Keratinocyte (primary cell): ENCODE measurements at places on chromosomes 4 and X. TPM values are rescaled to one million over a fixed set of nuclear protein-coding genes. Genes with fewer than 3 reads are reported as not detected.

DNA sequence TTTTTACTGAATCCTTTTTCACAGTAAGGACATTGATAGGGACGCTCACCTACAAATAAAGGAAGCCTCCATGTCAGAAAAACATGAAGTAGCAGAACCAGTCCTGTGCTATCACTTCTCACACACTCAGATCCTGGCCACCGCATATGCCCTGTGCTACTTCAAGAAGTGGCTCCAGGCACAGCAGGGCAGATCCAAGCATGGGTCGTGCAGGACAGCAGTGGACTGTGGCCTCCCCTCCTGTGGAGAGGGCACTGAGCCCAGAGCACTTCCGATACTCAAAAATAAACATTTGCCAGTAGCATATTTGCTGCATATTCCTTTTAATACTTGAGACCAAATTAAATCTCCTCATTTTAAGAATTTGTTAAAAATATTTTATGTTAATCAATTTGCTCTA is 167.9 kb downstream of the PRDM5 start:
- no peak for DNase-seq

Gene OGT
- 58.7 to 155 TPM (median 136 TPM) in 3 replicates for polyA plus RNA-seq

DNA sequence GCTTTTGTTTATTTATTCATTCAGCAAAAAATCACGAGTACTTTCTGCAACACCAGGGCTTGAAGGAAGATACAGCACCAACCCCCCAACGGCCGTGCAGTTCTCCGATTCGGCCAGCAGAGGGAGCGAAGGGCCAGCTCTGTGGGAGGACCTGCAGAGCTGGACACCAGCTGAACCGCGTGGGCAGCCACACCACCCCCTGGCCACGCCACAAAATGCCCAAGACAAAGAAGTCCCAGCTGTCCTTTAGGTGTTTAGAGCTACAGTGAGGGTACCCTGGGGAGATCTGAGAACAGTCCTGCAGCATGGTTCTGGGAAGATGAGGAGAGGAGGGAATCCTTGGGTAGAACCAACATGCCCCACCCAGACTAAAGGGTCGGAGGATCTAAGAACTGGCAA is 83.1 kb downstream of the RELL1 start:
- DNase-seq, result peak; percentile 5

- no peak for DNase-seq
These were observed 3.2 kb downstream of the CENPC start for GRCh38 chr4:67542076-67542475.

DNA sequence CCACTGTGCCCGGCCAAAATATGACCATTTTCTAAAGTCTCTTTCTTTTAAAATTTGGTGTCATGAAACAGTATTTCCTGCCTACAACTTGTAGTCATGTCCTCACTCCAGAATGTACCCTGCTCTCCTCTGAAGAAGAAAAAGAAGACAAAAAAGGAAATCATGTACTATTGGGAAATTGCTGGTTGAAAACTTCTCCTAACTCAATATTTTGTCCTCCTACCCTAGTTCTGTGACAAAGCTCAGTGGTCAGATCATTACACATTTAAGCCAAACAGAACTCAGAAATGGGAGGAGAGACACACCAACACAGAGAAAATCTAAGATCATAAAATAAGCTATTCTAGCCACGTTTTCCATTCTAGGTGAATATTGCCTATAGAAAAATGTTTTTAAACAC is 127.7 kb downstream of the IRF2 start:
- DNase-seq, result no peak

- no peak for DNase-seq
These were observed 10.2 kb upstream of the MSANTD1 start for GRCh38 chr4:3238721-3239120.

- no peak for DNase-seq
These were observed 954.9 kb upstream of the FTHL17 start for GRCh38 chrX:32026772-32027171.

Gene ETDB
- polyA plus RNA-seq, result not detected in 3 replicates

Gene CT47B1
- polyA plus RNA-seq, result not detected in 3 replicates

- DNase-seq, result no peak
These were observed 819 bp downstream of the KIAA0232 start for GRCh38 chr4:6783111-6783981.

GRCh38 chrX:31656013-31656412 is 584.2 kb upstream of the FTHL17 start:
- DNase-seq, result no peak

- no peak for DNase-seq
These were observed 283.5 kb downstream of the CAMK2D start for GRCh38 chr4:113478032-113478431.

Gene RAB39B
- 0.05 to 0.07 TPM in 2 of 3 replicates, not detected in the other for polyA plus RNA-seq

DNA sequence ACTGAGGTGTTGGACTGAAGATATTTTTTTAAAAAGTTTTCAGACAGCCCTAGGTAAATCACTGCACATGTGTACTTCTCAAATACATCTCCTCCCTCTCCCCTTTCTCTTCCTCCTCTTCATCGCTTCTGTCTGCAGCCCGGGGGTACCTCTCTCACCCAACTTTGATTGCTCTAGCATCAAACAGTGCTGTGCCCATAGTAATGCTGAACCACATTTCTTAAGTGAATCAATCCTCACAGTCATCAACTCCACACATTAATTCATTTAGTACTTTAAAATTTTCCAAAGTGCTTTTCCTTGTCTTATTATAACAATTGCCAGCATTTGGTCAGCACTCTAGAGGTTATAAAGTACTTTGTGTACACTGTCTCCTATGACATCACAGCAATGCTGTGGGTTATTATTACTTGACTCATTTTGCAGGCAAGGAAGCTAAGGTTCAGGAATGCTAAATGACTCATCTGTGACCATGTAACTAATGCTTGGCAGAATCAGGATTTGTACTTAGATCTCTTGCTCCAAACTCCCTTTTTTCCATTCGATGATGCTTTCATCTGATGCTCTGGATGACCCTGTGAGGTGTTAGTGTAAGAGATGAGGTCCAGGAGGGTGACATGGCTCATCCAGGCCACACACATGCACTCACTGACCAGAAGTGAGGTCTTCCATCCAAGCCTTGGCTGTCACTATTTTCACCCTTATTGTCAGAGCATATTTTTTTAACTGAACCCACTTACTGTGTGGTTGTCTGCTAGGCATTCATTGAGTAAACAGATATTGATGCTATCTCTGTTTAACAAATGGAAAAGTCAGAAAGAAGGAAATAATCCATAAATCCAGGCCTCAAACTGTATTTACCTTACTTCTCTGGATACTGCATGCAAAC is 58.8 kb downstream of the RHOH start:
- peak; percentile 91 for DNase-seq

Gene SLC30A9
- 29.3 to 53.0 TPM (median 41.4 TPM) in 3 replicates for polyA plus RNA-seq

GRCh38 chr4:54784161-54784671 is 126.5 kb downstream of the KIT start:
- DNase-seq, result no peak

Gene SPP1
- 0.84 to 1.4 TPM (median 0.94 TPM) in 3 replicates for polyA plus RNA-seq

DNA sequence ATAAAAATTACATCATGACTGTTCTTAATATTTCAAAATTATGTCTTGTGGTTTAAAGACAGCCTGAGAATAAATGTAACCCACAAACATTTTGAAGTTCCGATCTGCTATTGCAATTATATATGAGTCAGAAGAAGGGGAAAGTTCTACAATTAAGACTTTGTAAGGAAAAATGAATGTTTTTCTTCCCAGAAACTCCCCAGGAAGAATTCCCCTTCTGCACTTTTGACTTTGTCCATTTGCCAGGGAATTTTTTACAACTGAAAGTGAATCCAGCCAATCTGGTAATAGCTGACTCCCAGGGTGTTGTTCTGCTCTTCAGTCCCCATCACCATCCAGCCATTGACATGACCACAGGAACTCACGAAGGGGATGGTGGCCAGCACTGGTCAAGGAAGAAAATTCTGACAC is 61.6 kb upstream of the NOCT start:
- DNase-seq, result no peak

GRCh38 chr4:88870428-88870827 is 172.8 kb upstream of the NAP1L5 start:
- DNase-seq, result no peak

- no peak for DNase-seq
These were observed 20.5 kb downstream of the RAB40A start for GRCh38 chrX:103498786-103499185.

DNA sequence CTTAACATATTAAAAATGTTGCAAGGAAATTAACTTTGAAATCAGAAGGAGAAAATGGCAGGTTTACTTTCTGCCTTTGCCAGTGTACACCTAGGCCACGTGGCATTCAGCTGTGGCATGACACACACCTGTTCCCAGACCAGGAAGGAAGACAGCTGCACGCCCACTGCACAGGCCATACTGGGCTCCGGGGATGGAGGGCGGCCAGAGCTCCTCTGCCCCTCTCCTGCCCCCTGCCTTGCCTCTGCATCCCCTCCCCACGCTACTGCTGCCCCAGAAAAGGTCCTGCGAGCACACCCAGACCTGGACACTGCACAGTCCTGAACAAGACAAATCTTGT is 68.4 kb downstream of the GATB start:
- no peak for DNase-seq

DNA sequence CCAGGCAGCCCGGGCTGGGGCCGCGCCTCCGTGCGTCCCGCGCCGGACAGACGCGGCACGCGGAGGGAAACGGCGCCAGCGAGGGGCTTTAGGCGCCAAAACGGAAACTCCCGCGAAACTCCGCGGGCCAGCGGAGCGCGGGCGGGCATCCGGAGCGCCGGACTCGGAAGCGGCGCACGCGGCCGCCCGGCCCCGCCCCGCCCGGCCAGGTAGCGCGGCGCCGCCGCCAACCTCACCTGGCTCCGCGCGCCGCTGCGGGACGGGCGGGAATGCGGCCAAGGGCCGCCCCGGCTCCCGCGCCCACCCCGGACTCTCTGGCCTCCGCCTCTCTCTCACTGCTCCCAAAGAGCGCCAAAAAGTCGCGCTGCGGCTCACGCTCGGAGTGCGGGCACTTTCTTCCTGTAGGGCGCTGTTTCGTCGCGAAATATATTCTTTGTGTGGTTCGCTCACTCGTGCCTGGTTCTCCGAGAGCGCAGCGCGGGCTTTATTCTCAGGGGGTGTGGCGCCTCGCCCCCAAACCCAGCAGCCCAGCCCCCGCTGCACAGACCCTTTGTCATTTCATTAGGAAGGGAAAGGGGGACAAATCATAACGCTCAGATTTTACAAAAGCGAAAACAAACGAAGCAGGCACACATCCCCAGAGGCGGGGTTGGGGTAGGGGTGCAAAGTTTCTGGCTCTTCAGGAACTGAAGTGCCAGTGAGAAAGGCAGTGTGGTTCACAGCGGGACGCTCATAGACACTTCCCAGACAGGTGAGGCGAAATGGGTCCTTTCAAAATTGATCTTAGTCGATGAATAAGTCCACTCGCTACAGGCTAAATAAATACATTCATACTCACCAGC is 961 bp upstream of the MBNL3 start:
- no peak for DNase-seq

DNA sequence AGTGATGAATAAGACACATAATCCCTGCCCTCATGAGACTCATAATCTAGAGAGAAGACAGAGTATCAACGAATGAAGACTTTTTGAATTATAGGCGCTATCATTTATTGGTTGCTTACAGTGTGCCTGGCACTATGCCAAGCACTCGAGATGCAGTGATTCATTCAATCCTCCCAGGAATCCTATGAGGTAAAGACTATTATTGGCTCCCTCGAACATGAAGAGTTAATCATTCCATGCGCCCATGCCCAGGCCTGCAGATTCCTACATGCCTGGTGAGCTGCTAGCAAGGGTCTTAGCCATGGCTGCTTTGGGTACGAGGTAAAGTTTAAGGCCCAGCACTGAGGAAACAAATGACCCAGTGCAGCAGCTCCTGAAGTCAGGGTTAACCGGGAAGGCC is 47.0 kb downstream of the TEX13B start:
- peak; percentile 70 for DNase-seq

DNA sequence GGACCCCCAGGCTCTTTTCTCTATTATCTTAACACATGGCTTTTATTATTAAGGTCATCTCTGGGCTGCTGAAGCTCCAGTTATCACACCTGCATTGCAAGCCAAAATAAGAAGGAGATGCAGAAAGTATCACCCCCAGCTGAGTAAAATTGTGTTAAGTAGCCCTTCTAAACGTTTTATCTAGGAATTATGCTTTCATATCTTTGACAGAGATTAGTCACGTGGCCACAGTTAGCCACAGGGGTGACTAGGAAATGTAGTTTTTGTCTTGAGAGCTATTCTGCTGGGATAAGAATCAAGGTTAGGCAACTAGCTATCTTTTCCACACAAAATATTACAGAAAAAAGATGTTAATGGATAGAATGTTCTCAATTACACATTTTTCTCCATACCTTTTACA is 102.1 kb downstream of the ANXA3 start:
- no peak for DNase-seq

Gene RHOXF2
- polyA plus RNA-seq, result not detected in 3 replicates

DNA sequence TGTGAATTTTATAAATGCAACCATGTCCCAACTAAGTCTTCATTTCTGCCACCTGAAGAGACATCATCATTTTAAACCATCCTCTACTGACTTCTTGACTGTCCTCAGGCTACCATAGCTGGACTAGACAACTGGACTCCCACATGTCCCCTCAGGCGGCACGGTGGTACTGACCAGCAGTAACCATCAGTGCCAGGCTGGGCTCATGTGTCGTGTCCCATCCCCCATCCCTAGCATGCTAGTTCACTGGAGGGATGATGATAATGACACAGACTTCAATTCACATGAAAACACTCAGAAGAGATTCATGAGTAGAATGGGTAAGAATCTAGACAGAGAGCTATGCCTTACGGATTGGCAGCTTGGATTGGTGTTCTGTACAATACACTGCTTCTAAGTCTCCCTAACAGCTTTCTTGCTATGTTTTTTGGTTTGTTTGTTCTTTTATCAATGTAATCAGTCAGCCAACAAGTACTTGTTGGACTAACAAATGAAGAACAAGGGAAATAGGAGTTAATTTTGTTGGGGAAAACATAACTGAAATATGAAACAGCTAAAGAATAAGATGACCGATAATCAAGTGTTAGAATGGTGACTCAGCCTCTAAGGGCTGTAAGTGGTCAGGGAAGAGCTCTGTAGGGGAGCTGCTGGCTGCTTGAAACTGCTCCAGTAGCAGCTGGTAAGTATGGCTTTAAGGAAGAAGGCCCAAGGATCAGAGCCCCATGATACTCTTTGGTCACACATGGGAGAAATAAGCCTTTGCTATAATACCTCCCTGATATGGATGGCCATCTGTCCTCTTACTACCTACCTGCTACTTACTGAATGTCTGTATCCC is 10.3 kb downstream of the ZDHHC9 start:
- no peak for DNase-seq

Gene PDGFC
- 19.5 to 29.7 TPM (median 28.9 TPM) in 3 replicates for polyA plus RNA-seq

Gene EREG
- 19.9 to 38.7 TPM (median 29.2 TPM) in 3 replicates for polyA plus RNA-seq

DNA sequence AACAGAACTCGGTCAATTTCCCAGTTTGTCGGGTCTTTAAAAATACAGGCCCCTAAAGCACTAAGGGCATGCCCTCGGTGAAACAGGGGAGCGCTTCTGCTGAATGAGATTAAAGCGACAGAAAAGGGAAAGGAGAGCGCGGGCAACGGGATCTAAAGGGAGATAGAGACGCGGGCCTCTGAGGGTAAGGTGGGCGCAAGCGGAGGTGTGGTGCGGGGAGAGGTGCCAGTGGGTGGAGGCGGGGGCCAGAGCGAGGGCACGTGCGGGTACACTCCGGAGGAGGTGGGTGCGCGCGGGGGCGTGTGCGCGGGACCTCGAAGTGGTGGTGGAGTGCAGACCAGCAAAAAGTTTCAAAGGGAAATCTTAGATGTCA is 787 bp upstream of the TET2 start:
- no peak for DNase-seq
